ENCODE measurements at places on chromosomes 2 and 18. TPM values are rescaled to one million over a fixed set of nuclear protein-coding genes. Genes with fewer than 3 reads are reported as not detected.

DNA sequence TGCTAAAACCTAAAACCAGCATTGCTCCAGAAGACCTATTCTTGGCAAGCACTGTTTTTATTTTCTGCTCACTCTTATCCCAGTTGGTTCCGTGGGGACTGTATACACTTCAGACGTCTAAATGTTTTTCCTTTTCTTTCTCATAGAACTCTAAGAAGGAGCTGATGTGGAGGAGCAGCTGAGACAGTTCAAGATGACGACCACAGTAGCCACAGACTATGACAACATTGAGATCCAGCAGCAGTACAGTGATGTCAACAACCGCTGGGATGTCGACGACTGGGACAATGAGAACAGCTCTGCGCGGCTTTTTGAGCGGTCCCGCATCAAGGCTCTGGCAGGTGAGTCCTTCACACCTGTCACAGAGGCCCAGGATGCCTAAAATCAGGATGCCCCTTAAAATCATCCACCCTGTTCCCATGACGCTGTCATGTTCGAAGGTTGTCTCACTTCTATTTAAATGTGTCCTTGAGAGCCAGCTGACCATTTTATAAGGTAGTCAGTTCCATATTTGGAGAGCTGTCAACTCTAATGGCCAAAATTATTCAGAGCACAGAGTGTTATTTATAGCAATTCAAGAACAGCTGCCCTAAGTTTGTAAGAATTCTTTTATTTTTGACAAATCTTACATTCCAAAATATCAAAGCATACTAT, 70.2 kb downstream of the SPTBN1 start:
- no peak for DNase-seq

DNA sequence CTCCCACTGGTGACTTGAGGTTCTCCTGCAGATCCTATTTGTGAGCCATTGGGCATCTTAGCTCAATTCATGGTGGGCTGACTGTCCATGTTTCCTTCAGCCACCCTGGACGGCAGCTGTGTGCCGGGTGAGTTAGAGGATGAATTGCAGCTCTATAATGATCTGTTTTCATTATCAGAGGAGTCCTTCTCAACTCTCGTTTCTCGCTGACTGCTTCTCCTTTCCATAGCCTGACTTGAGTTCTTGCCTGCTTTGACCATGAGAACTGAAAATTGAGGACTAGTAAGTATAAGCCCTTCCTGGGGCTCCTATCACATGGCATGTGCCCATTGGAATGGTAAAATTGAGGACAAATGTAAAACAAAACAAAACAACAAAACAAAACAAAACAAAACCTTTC, 121.8 kb downstream of the CDC42EP3 start:
- DNase-seq, result no peak

- no peak for DNase-seq
These were observed 65.1 kb upstream of the MAPRE2 start for GRCh38 chr18:34976123-34976522.

Gene PAX3
- total RNA-seq, result not detected

Data from H1 (cell line).